ENCODE measurements at places on chromosomes 3 and 15.

- peak; percentile 7 for DNase-seq
These were observed 292.8 kb upstream of the TMC3 start for GRCh38 chr15:81666839-81667238.

DNA sequence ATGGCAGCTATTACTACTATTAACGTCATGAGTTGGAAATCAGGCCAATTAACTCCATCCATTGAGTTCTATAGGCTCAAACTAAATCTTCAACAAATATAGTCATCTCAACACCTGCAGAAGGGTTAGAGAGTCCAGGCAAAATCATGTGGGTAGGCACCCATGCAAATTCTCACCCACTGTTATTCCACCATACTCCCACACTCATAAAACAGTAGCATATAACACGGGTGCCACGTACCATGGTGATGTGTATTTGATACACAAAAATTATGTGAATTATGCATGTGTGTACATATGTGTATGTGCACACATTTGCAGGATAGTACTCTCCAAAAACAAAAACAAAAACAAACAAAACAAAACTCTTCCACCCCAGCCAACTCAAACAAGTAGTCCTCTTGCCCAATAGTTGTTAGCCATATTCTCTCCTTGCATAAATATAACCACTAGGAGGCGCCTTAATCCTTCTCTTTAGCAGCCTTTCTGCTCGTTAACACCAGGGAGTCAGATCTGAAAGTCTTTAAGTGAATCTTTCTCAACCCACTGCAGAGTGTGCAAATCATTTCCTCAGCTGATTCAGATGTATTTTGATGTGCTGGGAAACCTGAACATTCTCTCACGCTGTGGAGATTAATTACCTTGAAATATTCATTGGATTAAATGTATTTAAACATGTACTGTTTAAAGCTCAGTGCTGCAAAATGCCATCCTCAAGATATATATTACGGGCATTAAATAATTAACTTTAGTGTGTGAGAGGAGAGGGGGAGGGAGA, 38.0 kb upstream of the COPB2 start:
- DNase-seq = peak; percentile 92

DNA sequence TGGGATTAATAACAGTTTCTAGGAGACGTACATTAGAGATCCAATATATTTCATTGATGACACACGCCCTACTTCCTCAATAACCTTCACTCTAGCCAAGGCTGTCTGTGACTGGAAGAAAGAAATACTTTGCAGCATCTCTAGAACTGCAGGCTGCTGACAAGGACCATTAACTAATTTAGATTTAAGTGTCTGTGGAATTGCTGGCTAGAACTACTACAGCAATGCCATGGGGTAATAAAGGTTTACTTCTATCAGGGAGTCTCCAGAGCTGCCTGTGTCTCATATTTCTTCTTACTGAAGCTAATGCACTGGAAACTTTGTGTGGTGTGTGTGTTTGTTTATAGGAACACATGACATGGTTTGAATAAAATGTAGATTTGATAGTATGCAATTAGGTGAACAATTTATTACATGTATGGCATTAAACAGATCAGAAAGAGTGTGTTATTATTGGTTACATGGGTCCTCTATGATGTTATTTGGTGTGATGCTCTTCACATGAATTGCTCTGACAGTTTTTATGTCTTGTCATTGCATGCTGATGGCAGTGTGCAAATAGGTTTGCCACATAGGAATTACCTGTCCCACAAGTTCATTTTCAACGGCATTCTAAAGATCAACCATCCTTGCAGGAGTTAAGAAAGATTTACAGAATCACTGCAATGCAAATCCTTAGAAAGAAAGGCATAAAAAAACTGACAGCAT, 916.2 kb upstream of the CADM2 start:
- no peak for DNase-seq

DNA sequence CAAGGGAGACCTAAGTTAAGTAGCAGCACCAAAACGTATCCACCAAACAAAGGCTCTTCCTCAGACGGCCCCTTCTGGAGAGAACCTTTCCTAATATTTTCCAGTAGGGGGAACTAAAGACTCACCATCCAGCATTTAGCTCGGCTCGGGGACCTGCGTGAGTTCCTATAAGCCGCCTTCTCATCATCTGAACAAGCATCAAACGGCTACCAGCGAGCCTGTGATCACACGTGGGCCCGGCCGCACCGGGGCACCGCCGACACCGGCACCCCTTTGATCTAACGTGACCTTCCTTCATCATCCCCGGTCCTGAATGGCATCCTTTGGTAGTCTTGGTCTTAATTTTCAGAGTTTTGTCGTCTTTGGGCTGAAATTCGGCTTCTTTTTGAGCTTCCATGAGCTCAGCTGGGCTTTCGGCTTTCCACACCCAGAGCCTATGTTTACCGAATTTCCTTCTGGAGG, 1.4 kb upstream of the ROBO2 start:
- peak; percentile 84 for DNase-seq

Measured in hematopoietic multipotent progenitor cell treated with erythropoietin and hydrocortisone succinate and interleukin-3 and kit ligand, for 4 days (in vitro differentiated cells).